ENCODE measurements at places on chromosomes 12 and 14. TPM values are rescaled to one million over a fixed set of nuclear protein-coding genes. Genes with fewer than 3 reads are reported as not detected.

GRCh38 chr12:93459097-93459496 is 8.2 kb upstream of the MRPL42 start:
- no peak for DNase-seq

GRCh38 chr12:58487678-58488161 is 432.6 kb downstream of the LRIG3 start:
- DNase-seq = no peak

DNA sequence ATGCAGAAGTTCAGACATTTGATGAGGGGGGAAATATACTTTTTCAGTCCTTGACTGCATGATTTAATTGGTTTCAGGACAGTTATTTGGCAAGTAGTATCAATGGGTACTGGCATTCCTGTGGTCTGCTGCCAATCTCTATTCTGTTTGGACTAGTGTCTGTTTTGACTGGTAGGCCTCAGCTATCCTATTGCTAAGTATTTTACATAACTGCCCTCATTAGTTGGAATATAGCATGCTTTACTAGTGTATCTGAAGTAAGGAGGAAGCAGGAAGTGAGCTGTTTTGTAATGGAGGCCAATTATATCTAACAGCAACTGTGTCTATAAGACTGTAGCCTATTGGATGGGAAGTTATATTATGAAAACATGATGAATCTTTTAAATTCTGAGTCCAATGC is 104.3 kb downstream of the FLRT2 start:
- no peak for DNase-seq

- no peak for DNase-seq
These were observed 66.3 kb upstream of the EEA1 start for GRCh38 chr12:92995258-92995903.

Gene LAG3
- total RNA-seq = not detected

Gene CBX5
- total RNA-seq = 33.9 TPM

Gene MIPOL1
- total RNA-seq = 4.9 TPM

Gene LMNTD1
- total RNA-seq = not detected

Gene PPP1CC
- 199 TPM for total RNA-seq
